NCI-H2081 (cell line): ENCODE measurements at places on chromosomes 6 and 20.

DNA sequence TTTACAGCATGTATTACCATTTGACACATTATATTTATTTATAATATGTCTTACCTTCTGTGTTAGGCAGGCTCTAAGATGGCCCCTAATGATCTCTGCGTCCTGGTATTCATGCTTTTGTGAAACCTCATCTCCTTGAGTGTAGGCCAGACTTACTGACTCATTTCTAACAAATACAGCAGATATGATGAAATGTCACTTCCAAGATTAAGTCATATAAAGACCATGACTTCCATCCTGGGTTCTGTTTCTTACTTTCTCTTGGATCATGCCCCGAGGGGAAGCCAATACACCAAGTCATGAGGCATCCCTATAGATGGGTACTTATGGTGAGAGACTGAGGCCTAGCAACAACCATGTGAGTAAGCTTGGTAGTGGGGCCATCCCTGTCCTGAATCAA is 30.2 kb downstream of the ZHX3 start:
- DNase-seq = no peak

GRCh38 chr6:109465772-109466171 is 10.2 kb upstream of the MICAL1 start:
- no peak for DNase-seq

- no peak for DNase-seq
Observed at GRCh38 chr6:163750431-163751031, 336.0 kb downstream of the QKI start.

- DNase-seq = no peak
Observed at GRCh38 chr6:42336431-42336830, 115.3 kb downstream of the TRERF1 start.

- no peak for DNase-seq
Observed at GRCh38 chr20:9031991-9032390, 36.9 kb upstream of the PLCB4 start.

DNA sequence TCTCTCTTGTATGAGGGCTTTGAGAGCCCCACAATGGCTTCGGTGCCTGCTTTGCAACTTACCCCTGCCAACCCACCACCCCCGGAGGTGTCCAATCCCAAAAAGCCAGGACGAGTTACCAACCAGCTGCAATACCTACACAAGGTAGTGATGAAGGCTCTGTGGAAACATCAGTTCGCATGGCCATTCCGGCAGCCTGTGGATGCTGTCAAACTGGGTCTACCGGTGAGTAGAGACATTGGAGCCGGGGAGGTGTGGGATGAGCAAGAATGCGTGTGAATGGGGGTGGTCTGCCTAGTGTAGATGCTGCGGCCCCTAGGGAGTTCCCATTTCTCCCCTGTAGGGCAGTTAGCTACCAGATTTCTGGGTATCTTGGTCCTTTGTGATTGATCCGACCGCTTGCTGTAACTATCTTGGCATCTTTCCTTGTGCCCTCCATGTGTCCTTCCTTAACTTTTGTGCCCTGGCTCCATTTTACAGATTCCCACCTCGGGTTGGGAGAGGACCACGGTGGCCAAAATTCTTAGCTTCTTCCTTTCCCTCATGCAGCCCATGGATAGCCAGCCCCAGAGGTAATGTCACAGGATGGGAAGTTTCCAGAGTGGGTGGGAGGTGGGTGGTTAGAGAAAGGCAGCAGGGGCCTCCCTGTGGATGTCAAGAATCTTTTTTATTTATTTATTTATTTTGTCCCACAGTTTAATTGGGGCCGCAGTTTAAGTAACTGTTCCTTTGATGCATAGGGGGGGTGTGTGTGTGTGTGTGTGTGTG is 6.3 kb downstream of the BRD2 start:
- no peak for DNase-seq

- DNase-seq = no peak
Observed at GRCh38 chr6:12479451-12479850, 189.3 kb downstream of the EDN1 start.
